ENCODE measurements at places on chromosomes 11 and 22.

DNA sequence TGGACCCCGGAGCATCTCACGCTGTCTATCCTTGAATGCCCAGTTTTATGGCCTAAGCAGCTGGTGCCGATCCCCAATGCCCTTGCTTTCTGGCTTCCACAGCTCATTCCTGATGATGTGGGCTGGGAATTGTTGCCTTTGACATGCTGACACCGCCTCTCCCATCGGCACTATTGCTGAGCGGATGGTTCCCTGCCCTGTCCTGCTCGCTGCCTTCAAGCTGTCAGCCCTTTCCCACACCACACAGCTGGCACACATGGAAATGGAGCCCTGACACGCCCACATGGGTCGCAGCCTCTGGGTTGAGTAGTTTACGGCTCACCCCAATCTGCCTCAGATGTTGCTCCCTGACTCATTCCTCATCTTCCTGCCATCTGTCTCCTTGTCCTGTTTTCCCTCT, 110.2 kb upstream of the SESN3 start:
- DNase-seq, result no peak

DNA sequence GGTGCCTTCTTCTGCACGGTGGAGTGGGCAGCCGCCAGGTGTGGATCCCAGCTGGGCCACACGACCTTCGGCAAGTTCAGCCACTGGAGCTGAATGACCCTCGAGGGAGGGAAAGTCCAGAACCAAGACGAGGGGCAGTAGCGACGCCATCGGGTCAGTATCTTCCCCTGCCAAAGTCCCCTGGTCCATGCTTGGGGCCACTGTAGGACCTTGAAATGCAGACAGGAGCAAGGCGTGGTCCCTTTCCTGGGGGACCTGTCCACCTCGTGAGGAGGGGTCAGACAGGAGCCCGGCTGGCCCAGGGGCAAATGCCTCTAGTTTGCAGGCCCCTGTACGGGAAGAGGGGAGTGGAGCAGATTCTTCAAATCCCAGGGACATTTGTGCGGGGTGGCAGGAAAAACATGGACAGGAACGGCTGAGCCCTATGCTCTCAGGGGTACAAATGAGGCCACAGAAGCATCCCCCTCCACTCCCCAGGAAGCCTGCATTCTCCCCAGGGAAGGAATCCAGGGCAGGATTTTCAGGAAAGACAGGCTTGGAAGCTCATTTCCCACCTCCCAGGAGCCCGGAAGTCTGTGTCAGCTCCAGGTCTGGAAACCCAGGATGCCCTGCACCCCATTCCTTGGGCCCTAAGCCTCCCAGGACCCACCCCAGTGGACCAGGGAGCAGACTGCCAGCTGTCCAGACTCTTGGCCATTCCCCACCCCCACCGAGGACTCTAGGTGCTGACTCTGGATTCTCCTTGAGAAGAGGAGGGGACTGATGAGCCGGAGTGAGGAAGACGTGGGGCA, 6.6 kb downstream of the SHANK2 start:
- no peak for DNase-seq

DNA sequence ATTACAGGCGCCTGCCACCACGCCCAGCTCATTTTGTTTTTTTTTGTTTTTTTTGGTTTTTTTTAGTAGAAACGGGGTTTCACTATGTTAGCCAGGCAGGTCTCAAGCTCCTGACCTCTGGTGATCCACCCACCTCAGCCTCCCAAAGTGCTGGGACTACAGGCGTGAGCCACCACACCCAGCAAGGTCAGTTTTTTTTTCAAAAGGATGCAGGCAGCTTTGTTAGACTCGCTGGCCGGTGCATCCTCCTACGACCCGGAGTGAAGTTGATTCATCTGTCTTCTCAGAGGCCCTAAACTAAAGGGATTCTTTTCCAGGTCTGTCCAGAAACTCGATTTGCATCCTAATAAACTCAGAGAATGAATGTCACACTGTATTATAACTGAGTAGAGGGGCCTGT, 182.3 kb downstream of the DBX1 start:
- no peak for DNase-seq

- DNase-seq, result no peak
Observed at GRCh38 chr11:1728931-1729691, 21.3 kb downstream of the IFITM10 start.

- DNase-seq, result peak; percentile 8
Observed at GRCh38 chr11:15327786-15328231, 213.1 kb downstream of the INSC start.

- DNase-seq, result no peak
Observed at GRCh38 chr22:36925388-36926290, 12.2 kb downstream of the CSF2RB start.

- peak; percentile 83 for DNase-seq
Observed at GRCh38 chr11:111845276-111846028, 25.9 kb downstream of the ALG9 start.

- peak; percentile 57 for DNase-seq
Observed at GRCh38 chr22:46879083-46879482, 116.6 kb downstream of the TBC1D22A start.

GRCh38 chr11:125303694-125304093, 139.1 kb downstream of the PKNOX2 start:
- DNase-seq, result no peak

GRCh38 chr11:77636731-77637344, 756 bp downstream of the CLNS1A start:
- peak; percentile 13 for DNase-seq

- DNase-seq, result peak; percentile 73
Observed at GRCh38 chr11:73367482-73368024, 8.6 kb upstream of the RELT start.

DNA sequence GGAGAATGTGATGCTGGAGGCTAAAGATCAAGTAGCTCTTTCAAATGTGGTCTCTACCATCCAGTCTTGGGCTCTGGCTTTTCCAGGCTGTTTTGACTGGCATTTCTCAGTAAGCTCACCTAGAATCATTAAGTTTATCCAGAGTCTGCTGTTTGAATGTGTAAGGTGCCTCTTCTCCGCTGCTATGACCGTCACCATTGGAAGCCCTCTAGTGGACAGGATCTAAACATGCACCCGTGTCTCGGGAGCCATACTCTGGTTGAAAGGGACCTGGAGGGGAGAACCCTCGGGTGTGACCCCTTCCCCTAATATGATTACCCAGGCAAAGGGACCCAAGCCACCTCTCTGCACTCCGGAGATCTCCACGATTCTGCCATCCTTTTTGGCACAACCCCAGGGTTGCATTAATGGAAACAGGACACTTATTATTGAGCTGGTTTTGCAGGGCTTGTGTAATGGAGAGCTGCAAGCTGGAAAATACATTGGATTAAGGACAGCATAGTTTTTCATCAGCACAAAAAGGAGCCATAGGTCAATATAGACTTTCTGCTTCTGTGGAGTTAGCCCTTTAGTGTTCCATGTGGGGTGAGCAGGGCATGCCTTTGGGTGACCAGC, 191.0 kb upstream of the LARGE1 start:
- peak; percentile 3 for DNase-seq

DNA sequence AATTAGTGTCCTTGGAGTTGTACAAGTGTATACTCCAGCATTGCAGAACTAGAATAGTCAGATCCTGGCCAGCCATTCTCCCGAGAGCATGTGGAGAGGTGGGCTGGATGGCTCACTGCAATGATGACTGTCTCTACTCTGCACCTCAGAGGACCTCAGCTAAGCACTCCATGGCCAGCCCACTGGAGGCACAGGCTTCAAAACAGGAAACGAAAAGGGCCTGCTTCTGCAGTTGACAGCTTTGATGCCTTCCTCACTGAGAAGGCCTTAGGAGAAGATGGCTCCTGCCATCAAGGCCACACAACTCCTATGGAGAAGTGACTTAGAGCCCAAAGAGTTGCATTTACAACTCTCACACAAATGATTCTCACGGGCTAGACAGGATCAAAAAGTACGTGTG, 9.1 kb downstream of the POLD4 start:
- no peak for DNase-seq

- DNase-seq, result no peak
Observed at GRCh38 chr11:95485115-95485900, 254.3 kb upstream of the SESN3 start.

GRCh38 chr22:44211946-44212930, 31.5 kb downstream of the PARVG start:
- no peak for DNase-seq

- DNase-seq, result no peak
Observed at GRCh38 chr11:97140885-97141494, 751.2 kb downstream of the JRKL start.

GRCh38 chr11:43779306-43779705, 98.8 kb downstream of the HSD17B12 start:
- DNase-seq, result no peak

GRCh38 chr11:111932611-111932950, 4.6 kb upstream of the DIXDC1 start:
- DNase-seq, result peak; percentile 89

GRCh38 chr11:749731-750130, 2.5 kb downstream of the TALDO1 start:
- peak; percentile 59 for DNase-seq

DNA sequence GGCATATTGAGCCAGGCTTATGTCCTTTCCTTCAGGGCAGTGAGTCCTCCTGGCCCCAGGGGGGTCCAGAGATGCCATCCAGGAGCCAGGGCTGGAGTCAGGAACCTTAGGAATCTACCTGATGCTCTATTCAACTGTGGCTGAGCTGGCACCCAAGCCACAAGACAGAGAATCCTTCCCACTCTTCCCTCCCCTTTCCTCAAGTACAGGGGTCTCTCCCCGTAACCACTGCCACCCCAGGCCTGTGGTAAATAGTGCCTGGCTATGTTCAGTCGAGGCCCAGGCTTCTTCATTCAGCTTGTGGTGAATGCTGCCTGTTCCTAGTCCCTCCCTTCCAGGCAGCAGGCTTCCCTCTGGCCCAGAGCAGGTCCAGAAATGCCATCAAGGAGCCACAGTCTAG, 45.5 kb upstream of the THY1 start:
- DNase-seq, result no peak

DNA sequence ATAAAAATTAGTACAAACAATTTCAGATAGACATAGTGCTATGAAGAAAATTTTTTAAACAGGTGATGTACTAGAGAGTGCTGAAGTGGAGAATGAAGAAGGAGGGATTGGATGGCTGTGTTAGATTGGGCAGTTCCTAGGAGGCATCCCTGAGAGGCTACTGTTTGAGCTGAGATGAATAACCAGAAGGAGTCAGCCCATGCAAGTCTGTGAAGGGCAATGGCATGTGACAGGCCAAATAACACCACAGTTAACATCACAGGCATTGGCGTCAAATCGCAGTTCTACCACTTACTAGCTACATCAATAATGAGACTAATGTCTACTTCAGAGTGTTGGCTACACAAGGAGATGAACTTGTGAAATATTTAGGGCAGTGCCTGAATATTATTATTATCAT, 35.4 kb downstream of the HORMAD2 start:
- no peak for DNase-seq

- no peak for DNase-seq
Observed at GRCh38 chr11:45750439-45750838, 54.5 kb upstream of the SLC35C1 start.

DNA sequence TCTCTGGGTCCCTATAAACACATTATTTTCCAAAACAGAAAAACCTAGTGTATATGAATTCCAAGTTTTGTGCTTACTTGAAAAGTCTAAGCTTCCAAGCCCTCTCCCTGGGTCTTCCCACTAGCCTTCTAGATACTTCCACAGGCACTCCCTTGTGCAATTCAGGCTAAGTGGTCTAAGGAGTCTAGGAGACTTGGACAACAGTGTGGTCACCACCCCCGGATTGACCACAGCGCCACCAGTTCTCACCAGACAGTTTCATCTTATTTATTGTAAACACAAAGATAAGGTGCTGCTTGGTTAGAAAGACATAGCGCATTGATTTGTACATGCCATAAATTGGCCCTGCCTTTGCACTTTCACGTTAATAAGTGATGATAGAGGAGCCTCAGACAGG, 623.9 kb downstream of the OPCML start:
- DNase-seq, result no peak

- no peak for DNase-seq
Observed at GRCh38 chr11:132643239-132643638, 889.1 kb downstream of the OPCML start.

GRCh38 chr11:17013548-17014320, 480 bp downstream of the PLEKHA7 start:
- DNase-seq, result no peak

- no peak for DNase-seq
Observed at GRCh38 chr22:47409539-47410275, 647.3 kb downstream of the TBC1D22A start.

DNA sequence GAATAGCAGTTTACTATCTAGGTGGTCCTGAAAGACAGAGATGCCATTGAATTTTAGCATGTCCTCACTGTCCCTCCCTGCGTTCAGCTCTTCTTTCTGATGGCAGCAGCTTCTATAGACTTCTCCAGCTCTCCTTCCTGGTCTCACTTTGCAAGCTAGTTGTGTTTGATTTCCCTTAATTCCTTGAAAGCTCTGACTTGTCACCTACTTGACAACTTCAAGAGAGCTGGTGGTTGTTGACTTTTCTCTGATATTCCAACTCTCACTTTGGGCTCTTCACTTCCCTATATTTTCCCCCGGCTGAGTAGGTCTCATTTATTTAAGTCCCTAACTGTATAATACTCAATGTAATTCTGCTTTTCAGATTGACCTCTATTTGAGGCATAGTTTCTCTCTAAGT, 1825.0 kb upstream of the RAG2 start:
- DNase-seq, result no peak

GRCh38 chr11:33309118-33309517, 51.9 kb downstream of the HIPK3 start:
- DNase-seq, result no peak

- DNase-seq, result no peak
Observed at GRCh38 chr22:21694394-21694793, 28.6 kb downstream of the PPIL2 start.

- peak; percentile 90 for DNase-seq
Observed at GRCh38 chr11:71996946-71997345, 1.8 kb upstream of the IL18BP start.

GRCh38 chr11:58652726-58653280, 30.3 kb downstream of the CNTF start:
- DNase-seq, result no peak

- DNase-seq, result no peak
Observed at GRCh38 chr22:26592421-26592891, 2.5 kb upstream of the TPST2 start.

- no peak for DNase-seq
Observed at GRCh38 chr22:44355716-44356070, 42.9 kb upstream of the SHISAL1 start.

DNA sequence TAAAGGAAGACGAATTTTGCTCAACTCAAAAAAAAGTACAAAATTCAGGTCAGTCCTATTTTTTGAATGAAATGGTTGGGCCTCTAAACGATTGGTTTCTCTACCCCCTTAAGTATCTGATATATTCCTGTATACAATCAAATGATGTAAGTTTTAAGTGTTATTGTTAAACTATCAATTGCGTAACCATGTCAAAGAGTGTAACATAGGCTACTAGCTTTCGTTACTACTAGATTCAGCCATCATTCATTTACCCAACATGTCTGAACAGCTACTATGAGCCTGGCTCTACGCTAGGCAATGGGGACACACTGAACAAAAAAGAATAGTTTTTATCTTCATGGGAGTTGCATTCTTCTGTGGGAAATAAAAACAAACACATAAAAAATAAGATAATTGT, 3.3 kb downstream of the RAB6A start:
- DNase-seq, result peak; percentile 60
